ENCODE measurements at places on chromosomes 7 and 10.
A peak's percentile ranks its signal among the peaks of the same experiment; 100 is the strongest.

- DNase-seq, result no peak
Measured at GRCh38 chr10:119687192-119688032, 36.2 kb downstream of the BAG3 start.

DNA sequence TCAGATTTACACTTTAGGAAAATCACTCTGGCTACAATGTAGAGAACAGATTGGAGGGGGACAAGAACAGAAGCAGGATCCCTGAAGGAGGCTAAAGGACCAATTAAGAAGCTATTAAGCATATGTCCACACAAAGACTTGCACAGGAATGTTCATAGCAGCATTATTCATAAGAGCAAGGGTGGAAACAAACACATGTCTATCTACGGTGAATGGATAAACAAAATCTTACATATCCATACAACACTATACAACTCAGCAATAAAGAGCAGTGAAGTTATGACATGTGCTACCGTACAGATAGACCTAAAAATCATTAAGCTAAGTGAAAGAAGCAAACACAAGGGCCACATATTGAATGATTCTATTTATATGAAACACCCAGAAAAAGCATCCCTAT, 10.4 kb downstream of the CHCHD3 start:
- DNase-seq, result no peak

DNA sequence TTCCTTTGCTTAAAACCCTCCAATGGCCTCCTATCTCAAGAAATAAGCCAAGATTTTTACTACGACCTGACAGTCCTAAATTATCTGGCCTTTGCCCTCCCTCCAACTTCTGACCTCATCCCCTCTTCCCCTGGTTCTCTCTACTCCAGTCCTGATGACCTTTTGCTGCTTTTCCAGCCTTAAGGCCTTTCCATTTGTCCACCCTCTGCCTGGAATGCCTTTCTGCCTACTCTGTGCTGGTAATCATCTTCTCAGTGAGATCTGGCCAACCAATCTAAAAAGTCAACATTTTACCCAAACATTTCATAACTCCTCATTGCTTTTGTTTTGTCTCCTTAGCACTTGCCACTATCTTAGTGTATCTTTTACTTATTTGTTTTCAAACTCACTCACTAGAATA, 75.7 kb downstream of the VPS41 start:
- no peak for DNase-seq

- DNase-seq, result no peak
Measured at GRCh38 chr10:11045487-11045886, 27.8 kb downstream of the CELF2 start.

DNA sequence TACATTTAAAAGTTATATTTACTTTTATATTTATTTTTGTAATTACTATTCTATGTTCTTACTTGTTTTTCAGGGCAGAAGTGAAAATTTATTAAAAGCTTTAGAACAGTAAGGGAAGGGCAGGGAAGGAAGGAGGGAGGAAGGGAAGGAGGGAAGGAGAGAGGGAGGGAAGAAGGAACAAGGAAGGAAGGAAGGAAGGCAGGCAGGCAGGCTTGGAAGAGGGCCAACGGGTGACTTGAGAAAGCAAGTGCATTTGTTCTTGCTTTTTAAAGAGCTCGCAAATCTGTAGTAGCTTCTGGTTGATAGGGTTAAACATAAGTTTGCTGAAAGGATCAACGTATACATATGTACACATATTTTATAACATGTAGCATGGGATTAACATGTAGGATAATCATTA, 725.3 kb upstream of the FZD8 start:
- peak; percentile 8 for DNase-seq

- DNase-seq, result no peak
Measured at GRCh38 chr10:51642581-51642980, 56.8 kb downstream of the CSTF2T start.

GRCh38 chr10:102644066-102644645, at the start of gene TRIM8:
TRIM8 (plus strand) TSS chr10:102644479; CDS start chr10:102644618, 139 bp downstream.
- DNase-seq, result no peak

DNA sequence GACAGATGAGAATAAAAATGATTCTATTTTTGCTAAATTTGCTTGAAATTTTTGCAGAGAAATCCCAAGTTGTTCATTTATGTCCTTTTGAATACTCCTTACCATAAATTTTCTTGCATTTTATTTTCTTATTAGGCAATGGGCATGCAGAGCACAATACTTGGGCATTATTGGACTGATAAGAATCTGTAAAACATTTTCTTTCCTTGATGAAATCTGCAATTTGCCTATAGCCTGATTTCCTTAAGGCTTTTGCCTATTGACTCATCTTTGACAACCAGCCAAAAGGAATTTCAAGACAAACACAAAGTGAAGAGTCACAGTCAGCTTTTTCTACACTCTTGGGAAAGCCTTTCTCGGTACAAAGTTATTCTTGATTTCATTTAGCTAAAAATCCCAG, 30.5 kb upstream of the GNAT3 start:
- DNase-seq, result peak; percentile 53

DNA sequence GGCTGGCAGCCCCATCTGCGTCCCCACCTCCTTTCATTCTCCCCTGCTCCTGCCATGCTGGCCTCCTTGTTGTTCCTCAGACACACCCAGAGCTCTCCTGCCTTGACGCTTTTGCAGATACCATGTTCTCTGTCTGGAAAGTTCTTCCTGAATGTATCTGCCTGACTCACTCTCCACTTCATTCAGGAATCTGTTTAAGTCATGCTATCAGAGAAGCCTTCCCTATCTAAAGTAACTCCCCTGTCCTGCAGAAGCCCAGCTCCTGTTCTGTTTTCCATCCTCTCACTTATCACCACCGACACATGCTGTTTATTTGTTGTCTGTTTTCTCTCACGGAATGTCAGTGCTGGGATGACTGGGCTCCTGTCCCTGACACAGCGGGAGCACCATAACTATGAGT, 82.0 kb downstream of the AFAP1L2 start:
- no peak for DNase-seq

DNA sequence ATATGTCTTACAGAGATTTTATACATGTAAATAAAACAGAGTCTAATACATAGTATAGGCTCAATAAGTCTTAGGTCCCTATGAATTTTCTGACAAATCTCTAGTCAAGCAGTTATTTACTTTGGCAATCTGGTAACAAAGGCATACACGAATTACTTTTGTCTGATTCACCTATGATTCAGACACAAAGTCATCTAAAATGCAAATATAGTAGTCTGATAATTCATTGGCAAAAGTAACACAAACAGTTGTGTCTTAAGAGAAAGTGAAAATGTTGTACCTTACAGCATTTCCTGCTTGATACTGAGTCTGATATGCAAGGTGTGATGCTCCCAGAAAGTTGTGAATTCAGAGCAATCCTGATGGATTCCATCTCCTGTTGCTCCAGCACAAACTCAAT, 209.4 kb upstream of the PRSS1 start:
- DNase-seq, result no peak

DNA sequence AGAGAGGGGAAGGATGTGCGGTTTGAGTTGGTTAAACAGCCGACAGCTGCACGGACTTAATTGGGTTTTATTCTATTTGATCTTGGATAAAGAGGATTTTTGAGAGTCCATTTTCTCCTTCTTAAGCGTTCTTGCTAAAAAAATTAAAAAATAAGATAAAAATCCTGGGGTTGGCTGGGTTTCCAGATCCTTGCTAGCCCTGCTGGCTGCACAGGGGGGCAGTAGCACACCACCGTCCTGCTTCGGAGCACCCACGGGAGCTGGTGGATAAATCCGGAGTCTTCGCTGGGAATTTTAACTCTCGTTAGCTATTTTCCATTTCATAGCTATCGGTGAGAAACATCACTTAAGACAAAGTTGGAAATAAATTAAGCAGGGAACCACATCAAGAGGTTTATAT, 792.0 kb downstream of the TYW1 start:
- no peak for DNase-seq

GRCh38 chr10:21075880-21076279, 178.8 kb upstream of the NEBL start:
- no peak for DNase-seq

DNA sequence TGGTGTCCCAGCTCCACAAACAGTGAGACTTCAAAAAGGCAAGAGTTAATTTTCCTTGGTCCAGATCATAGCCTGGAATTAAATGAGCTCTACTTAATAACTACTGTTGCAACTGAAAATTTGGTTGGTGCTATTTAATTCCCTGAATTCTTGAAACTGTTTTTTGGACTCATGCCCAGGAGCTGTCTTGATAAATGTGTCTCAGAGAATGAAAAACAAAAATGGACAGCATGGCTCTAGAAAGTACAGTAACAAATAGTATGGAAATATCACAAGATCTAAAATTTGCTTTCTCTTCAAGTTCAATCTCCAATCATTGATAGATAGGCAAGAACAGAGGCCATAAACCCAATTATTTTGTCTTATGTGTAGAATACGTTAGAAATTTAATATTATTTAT, 42.5 kb downstream of the CCDC71L start:
- DNase-seq, result peak; percentile 12

- no peak for DNase-seq
Measured at GRCh38 chr7:28168393-28169158, 12.0 kb downstream of the JAZF1 start.

DNA sequence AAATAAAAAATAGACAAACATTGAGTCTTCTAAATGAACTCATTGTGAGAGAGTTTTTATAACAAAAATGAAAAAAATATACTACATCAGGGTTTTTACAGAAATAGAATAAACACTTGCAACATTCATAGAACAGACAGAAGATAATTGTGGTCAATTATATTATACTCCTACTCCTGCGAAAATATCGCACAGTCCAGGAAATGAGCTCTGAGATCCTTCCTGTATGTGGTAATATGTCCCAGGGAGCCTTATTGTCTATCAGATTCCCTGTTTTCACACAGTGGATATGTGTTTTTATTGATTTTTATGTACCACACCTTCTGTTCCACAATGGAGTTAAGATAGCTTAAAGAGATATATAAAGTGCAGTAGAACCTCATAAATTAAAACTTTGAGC, 27.5 kb upstream of the RELN start:
- peak; percentile 18 for DNase-seq

- DNase-seq, result no peak
Measured at GRCh38 chr7:22860784-22861482, 38.3 kb upstream of the TOMM7 start.

DNA sequence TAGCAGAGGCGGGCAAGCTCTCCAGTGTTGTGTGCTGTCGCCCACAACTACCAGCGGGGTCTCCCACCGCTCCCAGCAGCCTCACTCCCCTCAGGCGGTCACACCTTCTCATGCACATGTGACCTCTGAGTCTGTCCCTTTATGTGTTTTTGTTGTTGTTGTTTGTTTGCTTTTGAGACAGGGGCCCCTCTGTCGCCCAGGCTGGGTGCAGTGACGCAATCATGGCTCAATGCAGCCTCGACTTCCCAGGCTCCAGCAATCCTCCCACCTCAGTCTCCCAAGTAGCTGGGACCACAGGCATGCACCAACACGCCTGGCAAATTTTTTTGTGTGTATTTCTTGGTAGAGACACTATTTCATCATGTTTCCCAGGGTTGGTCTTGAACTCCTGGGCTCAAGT, 1.5 kb downstream of the CPSF4 start:
- DNase-seq, result no peak

GRCh38 chr7:134878746-134879357, 99.4 kb downstream of the CALD1 start:
- DNase-seq, result no peak

- no peak for DNase-seq
Measured at GRCh38 chr10:103572347-103573204, 79.1 kb downstream of the NEURL1 start.

GRCh38 chr7:135186841-135187253, 16.3 kb upstream of the CYREN start:
- DNase-seq, result no peak

DNA sequence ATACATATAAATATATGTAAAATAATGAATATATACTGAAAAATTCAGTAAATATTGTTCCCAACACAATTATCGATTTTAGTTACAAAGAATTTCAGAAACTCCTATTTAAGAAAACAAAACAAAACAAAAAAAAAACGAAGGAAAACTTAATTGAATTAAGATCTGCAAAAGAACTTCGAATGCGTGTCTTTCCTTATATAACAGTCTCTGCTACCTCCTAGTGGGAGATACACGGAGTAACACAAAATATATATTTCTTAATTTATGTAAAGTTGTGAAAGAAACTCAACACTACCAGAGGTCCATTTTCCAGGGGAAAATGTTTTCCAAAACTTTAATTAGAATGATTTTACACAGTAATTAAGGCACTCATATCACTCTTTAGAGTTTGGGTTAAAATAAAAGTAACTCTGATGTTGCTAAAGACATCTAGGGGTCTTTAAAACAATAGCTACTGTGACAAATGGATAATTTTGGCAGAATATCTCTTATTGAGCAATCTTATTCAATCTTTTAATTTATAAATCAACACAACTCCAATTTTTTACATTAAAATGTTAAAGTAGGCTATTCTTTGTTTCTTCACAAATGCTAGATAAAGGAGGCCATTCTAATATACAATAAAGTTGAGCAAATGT, 41.6 kb downstream of the NEBL start:
- peak; percentile 24 for DNase-seq

GRCh38 chr7:47557694-47558670, 23.9 kb downstream of the TNS3 start:
- no peak for DNase-seq

- no peak for DNase-seq
Measured at GRCh38 chr7:74403521-74404387, 50.0 kb upstream of the GTF2IRD1 start.

DNA sequence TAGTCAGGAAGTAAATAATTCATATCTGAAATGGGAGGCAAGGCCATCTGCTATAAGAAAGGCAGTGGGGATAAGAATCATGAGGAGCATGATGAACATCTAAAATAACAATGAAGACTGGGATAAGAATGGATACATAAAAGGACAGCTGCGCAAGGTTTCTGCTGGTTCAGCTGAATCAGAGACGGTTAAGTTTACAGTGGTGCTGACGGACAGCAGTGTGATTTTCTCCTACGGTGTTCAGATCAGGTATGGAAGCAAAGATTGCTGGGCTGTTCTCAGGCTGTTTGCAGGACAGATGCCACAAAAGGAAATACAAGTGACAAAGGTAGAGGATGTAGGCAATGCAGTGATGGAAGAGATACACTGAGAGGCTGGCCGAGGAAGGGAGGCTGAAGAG, 8.4 kb downstream of the CYCS start:
- no peak for DNase-seq

GRCh38 chr10:80660266-80660665, 122.6 kb downstream of the SH2D4B start:
- DNase-seq, result no peak

GRCh38 chr7:140031364-140031763, 31.4 kb downstream of the PARP12 start:
- no peak for DNase-seq

GRCh38 chr7:8343556-8343955, 81.6 kb upstream of the ICA1 start:
- DNase-seq, result no peak

GRCh38 chr10:71463111-71463510, 66.4 kb downstream of the CDH23 start:
- no peak for DNase-seq
